Effector memory CD8-positive, alpha-beta T cell (primary cell): ENCODE measurements at places on chromosomes 6 and 20.
A peak's percentile ranks its signal among the peaks of the same experiment; 100 is the strongest.

GRCh38 chr20:18191306-18191705 is 53.6 kb downstream of the KAT14 start:
- DNase-seq, result no peak

- DNase-seq, result no peak
Observed at GRCh38 chr6:10122164-10122563, 292.7 kb downstream of the TFAP2A start.

DNA sequence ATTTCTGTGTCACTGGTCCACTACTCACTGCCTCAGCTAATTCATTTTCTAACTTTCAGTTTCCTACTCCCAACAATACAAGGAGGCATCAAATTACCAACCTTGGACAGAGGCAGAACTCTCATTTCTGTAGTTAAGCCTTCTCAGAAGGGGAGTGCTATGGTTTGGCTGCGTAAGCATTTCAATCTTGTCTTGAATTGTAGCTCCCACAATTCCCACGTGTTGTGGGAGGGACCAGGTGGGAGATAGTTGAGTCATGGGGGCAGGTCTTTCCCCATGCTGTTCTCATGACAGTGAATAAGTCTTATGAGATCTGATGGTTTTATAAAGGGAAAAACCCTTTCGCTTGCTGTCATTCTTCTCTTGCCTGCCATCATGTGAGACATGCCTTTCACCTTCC is 22.9 kb downstream of the HLA-DRA start:
- no peak for DNase-seq

DNA sequence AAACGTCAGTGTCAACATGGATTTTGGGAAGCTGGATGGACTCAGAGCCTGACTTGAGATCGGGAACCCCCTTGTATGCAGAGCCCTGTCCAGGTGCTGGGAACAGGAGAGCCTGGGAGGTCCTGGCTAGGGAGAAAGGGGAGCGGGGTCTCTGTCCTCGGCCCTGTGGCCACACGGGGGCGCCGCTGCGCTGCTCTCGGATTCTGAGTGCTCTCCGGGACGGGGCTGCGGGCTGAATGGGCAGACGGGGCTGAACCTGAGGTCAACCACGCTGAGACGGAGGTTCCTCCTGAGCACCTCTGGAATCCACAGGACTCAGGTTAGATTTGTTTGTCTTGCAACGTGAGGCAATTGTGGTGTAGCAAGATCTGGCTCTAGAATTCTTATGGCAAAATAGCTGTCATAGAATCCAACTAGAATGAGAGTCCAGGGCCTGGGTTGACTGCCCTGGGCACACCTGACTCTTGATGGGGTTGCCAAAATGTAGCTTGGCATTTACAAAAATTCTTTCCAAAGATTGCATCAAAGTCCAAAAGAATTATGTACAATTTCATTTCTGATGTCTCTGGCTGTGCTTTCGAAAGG is 20.6 kb upstream of the HLA-F start:
- DNase-seq, result peak; percentile 73

- no peak for DNase-seq
Observed at GRCh38 chr6:70663881-70664466, 3.7 kb upstream of the SMAP1 start.

DNA sequence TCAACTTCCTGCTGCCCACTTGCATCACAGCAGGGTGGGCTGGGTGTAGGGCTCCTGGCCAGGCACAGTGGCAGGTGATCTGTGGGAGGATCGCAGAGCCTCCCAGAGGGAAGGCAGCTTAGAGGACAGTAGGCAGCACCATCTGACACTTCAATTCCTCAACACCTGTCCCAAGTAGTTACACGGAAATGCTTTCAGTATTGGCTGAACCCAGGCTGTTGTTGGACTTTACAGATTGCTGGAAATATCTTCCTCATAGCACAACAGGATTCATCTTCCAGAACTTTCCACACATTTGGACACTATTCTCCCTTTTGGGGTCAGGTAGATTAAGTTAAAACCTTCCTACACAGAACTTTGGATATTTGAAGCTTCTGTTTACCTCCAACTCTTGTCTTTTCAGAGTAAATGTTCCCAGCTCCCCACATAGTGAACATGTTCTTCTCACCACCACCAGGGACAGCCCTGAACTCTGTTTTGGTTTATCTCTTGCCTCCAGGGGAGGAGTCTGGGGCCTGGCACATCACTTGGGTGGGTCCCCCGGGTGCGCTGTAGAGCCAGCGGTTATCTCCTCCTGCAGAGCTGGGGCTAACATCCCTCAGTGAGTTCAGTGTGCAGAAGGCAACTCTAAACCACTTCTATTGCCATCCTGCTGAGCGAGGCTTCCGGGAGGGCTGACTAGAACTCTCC is 3.5 kb upstream of the SLC22A2 start:
- no peak for DNase-seq

DNA sequence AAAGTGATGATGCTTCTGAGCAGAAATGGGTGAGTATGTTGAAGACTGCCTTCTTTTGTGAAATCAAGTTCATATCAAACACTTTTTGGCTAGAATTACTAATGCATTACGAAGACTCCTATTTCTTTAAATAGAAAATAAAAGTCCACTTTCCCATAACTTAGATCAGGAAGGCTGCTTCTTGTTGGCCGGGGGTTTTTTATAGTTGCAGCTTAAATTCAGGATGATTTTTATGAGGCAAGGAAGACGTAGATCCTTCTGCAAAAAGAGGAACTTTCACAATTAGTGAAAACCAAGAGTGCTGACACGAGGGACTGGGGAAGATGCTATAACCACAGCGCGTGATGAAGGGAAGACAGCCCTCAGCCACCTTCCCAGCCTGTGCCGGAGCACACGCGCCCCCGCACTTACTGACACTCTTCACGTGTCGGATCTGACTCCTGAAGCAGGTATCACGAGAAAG is 206.1 kb upstream of the PRDM1 start:
- no peak for DNase-seq

DNA sequence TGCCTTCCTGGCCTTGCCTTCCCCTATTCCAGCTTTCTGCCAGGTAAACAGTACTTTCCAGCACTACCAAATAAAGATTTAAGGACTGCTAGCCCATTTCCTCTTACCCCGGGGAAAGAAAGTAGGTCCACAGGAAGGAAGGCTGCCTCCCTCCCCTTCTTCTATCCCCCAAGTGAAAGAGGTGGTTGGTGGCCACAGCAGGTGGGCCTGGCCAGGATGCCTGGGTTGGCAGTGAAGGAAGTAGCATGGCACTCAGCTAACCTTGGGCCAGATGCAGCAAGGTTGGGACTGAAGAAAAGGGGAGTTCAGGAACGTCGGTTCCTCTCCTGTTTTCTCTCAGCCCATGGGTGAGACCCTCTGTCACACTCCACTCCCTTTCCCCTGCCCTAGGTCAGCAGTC is 8.9 kb downstream of the NFKBIL1 start:
- no peak for DNase-seq

- no peak for DNase-seq
Observed at GRCh38 chr6:145017516-145017915, 717.8 kb downstream of the EPM2A start.

- no peak for DNase-seq
Observed at GRCh38 chr6:51738614-51739013, 348.8 kb downstream of the PKHD1 start.

DNA sequence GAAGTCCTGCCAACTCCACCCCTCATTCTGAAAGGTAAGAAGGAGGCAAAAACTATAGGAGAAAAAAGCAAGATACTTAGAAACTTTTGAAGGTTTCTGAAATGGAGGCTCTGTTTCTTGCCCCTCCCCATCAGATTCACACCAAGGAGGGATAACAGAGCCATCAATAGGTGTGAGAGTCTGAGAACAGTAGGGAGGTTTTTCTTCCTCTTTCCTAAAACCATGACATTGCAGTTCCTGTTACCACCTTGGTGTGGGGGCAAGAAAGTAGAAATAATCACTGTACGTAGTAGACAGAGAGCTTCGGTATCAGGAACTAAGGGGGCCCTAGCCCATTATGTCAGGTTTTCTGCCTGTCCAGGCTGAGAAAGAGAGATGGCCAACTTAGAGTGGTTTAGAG is 333.3 kb upstream of the SYNCRIP start:
- DNase-seq, result no peak

DNA sequence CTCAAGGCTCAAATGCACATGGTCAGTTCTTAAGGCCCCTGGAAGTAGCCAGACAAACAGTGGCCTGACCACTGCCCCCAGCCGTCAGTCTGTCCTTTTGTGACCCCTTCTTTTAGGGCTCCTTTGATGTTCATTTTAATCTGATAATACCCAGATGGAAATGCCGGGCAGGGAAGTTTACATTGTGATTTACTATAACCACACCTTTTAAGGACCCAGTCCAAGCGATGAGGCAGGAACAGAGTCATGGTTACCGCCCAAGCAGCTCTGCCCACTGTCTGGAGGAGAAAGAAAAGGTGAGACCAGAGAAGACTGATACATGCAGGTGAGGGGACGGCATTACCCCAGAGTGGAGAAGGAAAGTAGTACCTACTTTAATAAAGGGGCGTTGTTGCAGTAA is 110.6 kb downstream of the PLEKHG1 start:
- no peak for DNase-seq

- DNase-seq, result no peak
Observed at GRCh38 chr6:135974426-135974825, 122.9 kb downstream of the PDE7B start.

- DNase-seq, result no peak
Observed at GRCh38 chr6:13290335-13290734, 38.0 kb downstream of the TBC1D7 start.

DNA sequence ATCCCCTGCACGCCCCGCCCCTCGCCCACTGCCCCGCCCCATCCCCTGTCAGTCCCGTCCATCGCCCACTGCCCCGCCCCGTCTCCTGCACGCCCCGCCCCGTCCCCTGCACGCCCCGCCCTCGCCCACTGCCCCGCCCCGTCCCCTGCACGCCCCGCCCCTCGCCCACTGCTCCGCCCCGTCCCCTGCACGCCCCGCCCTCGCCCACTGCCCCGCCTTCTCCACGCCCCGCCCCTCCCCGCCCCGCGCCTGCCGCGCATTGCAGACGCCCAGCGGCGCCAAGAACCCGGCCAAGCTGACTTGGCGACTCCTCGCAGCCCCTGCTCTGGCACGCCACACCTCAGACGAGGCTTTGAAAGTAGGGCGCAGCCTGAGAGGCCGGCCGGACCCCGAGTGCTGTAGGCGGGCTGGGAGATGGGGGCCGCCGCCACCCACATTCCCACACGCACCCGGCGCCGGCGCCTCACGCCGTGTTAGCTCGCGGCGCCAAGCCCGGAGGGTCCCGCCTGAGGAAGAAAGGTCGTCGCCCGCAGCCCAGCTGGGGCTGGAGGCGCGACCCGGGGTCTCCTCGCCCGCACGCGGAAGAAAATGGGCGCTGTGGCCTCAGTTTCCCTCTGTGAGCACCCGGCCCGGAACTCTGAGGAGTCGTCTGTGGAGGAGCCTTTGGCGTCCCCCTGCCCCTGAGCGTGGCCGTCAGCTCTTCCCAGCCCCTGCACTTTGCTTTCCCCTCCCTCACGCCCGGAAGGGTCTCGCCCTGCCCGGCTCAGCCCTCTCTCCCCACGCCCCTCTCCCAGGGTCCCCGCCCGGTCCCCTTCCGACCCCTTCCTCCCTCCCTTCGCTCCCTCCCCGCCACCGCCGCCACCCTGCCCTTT is at the start of gene RAD21L1:
Gene RAD21L1 (plus strand): TSS at position 262 of the 872 bp plus-strand sequence. CDS start 2,410 bp downstream, outside the sequence.
- peak; percentile 57 for DNase-seq

- DNase-seq, result no peak
Observed at GRCh38 chr20:5890773-5891441, 59.4 kb downstream of the TRMT6 start.

- DNase-seq, result no peak
Observed at GRCh38 chr20:21124190-21124589, 1.7 kb upstream of the KIZ start.

GRCh38 chr20:40279390-40279789 is 409.6 kb downstream of the MAFB start:
- no peak for DNase-seq

DNA sequence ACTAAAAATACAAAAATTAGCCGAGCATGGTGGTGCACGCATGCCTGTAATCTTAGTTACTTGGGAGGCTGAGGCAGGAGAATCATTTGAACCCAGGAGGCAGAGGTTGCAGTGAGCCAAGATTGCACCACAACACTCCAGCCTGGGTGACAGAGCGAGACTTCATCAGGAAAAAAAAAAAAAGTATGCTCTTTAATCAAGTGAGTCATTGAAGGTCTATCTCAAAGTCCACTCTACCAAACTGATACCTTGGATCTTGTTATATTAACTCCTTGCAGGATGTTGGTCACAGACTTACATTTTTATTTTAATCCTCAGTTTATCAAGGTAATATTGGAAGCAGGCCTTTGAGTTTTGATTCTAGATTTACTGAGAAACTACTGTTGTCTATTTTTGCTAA is 348.7 kb downstream of the COL12A1 start:
- DNase-seq, result no peak

GRCh38 chr20:33516882-33517281 is 27.0 kb downstream of the CBFA2T2 start:
- no peak for DNase-seq

DNA sequence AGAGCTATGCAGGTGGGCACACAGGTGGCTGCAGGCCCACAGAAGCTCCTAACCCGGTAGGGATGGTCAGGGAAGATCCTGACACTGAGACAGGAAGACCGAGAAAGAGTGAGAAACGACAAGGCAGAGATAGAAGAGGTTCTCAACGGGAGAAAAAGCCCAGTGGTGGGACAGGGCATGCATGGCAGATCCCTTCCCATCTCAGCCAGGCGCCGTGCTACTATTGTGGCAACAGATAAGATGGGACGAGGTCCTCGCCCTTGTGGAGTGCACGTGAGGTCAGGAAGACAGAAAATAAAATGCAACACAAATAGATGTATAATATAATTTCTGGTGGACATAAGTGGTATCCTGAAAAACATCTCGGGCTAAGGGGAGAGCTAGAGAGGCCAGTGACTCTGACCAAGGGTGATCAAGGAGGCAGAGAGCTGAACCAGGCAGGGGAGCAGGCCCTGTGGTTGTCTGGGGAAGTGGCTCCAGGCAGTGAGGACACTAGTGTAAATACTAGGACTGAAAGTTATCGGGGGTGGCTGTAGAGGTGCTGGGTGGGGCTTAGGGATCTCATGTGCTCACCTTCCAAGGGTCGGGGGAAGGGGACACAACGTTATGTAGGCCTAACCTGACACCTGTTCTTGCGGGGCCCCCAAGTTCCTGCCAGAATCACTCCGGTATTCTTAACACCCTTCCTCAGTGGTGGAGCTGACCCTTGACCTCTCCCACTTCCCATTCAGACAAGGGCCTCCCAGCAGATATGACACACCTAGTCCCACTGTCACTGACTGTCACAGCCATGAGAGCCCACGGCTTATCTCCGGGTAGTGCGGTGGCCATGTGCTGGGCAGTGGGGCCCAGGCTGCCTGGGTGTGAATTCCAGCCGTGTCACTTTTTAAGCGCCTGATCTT is 1.0 kb downstream of the SRXN1 start:
- DNase-seq, result no peak
